ENCODE measurements at places on chromosomes 12 and 14.

DNA sequence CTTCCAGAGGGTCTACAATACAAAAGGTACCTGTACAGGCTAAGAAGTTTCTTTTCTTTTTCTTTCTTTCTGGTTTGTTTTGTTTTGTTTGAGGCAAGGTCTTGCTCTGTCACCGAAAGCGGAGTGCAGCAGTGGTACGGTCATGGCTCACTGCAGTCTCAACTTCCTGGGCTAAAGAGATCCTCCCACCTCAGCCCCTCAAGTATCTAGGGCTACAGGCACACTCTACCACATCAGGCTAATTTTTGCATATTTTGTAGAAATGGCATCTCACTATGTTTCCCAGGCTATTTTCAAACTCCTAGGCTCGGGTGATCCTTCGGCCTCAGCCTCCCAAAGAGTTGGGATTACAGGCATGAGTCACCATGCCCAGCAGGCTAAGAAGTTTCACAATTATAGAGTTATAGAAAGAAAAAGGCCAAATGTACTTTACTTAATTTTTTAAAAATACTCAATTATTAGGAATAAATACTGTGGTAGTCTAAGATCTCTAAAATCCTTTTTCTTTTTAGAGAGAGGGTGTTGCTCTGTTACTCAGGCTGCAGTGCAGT, 3.0 kb upstream of the PIGH start:
- DNase-seq: no peak

GRCh38 chr12:120131116-120131515, 14.6 kb upstream of the RAB35 start:
- no peak for DNase-seq

GRCh38 chr12:50188875-50189575, 21.9 kb upstream of the CERS5 start:
- DNase-seq: peak; percentile 59

GRCh38 chr12:66755727-66756395, 77.0 kb upstream of the GRIP1 start:
- no peak for DNase-seq

DNA sequence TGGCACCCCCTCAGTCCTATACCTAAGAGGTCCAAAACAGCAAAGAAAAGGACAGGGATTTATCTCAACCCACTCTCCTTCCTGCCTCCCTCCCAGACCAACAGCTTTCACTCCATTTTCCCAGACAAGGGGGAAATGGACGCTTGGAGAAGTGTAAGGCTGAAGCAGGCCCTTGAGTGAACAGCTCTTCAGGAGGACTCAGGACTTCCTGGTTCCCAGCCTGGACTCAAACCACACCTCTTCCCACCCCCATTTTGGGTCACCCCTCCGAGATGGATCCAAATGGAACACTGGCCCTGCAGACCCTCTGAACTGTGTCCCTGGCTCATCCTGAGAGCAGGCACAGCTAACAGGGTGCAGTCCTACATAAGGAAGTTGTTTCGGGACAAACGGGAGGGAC, 2.7 kb downstream of the KMT2D start:
- DNase-seq: no peak

DNA sequence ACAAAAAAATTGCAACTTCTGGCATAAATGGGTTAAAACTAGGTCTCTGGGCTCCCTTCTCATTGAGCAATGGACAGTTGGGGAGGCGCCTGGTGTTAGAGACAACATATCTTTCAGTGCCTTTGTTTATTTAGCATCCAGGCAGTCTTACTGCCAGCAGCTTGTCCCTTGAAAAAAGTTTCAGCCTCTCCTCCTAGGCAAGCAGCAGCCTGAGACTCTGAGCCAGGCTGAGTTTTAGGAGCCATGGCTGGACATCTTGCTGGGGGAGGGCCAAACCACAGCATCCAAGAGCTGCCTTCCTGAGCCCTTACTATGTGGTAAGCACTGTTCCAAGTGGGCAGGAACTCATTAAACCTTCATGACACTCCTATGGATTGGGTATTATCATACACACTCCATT, 10.1 kb upstream of the JDP2 start:
- no peak for DNase-seq

DNA sequence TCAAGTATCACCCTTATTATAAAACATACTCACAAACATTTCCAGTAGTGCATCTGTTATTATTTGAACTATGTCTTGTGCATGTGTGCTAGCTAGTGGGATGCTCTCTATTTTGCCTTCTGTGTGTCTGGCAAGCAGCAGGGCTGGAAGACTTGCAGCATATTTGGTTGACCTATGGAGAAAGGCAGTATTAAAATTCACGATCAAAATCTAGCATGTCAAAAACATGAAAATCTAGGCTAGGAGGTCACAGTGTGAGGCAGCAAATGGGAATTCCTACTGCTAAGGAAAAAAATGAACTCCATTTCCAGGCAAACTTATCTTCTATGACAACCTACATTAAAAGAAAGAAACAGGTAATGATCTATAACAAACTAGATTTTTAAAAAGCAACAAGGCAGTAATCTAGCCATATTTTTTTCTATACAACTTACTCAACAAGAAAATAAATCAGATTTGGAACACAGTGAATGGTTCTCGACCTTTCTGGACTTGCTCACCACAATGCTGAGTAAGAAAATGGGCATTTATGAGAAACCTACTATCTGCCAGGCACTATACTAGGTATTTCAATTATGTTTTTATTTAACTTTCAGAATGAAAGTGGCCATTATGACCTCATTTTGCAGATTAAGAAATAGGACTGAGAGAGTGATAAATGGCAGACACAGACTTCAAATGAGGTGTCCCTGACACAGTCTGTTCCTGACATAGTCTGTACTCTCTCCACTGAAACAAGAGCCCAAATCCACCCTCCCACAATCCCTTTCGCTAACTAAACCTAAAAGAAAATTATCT, 96.8 kb downstream of the TXNDC16 start:
- DNase-seq: peak; percentile 5

GRCh38 chr12:27705263-27705662, 5.4 kb upstream of the MRPS35 start:
- no peak for DNase-seq

GRCh38 chr14:52730709-52731111, 744 bp downstream of the STYX start:
- DNase-seq: no peak

- DNase-seq: no peak
These were observed 47.2 kb downstream of the WSCD2 start for GRCh38 chr12:108176292-108176691.

DNA sequence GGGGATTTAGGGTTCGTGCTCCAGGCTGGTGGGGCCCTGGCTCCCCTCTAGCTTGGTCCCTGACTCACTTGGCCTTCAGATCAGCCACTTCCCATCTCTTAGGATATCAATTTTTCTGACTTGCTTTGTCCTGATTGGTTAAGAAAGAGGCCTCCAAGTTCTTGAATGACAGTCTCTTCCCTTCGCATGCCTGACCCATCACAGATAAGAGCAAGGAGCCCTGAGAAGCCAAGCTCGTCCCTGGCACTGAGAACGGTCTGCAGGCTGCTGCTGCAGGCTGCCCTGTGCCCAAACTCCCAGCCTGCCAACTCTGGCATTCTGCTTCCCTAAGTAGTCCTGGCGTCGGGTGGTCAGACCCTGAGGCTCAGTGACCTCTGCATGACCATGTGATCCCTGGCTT, 794 bp upstream of the LRTM2 start:
- DNase-seq: no peak

DNA sequence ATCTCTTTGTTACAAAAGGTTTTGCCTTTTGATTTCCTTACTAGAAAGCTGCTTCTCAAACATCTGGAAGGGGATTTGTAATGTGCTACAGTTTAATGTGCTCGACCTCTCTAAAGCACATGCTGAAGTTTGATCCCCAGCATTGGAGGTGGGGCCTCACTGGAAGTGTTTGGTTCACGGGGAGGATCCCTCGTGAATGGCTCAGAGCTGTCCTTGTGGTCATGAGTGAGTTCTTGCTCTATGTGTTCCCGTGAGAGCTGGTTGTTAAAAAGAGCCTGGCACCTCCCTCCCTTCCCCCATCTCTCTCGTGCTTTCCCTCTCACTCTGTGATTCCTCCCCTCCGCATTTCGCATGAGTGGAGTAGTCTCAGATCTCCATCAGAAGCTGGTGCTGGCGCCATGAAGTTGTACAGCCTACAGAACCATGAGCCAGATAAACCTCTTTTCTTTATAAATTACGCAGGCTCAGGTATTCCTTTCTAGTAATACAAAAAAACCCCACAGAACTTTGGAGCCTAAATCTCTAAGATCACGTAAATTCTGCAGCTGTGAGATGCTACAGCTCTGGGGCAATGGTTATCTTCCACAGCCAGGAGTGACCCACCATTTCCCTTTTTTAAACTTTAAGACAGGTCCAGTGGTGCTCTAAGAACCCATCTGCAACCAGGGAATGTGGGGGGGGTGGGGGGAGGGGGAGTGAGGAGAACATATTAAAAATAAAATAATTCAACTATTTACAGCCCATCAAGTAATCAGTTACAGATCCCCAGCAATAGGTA, 214.4 kb downstream of the FOXN3 start:
- DNase-seq: no peak

GRCh38 chr12:18975933-18976332, 153.6 kb upstream of the PLEKHA5 start:
- no peak for DNase-seq

DNA sequence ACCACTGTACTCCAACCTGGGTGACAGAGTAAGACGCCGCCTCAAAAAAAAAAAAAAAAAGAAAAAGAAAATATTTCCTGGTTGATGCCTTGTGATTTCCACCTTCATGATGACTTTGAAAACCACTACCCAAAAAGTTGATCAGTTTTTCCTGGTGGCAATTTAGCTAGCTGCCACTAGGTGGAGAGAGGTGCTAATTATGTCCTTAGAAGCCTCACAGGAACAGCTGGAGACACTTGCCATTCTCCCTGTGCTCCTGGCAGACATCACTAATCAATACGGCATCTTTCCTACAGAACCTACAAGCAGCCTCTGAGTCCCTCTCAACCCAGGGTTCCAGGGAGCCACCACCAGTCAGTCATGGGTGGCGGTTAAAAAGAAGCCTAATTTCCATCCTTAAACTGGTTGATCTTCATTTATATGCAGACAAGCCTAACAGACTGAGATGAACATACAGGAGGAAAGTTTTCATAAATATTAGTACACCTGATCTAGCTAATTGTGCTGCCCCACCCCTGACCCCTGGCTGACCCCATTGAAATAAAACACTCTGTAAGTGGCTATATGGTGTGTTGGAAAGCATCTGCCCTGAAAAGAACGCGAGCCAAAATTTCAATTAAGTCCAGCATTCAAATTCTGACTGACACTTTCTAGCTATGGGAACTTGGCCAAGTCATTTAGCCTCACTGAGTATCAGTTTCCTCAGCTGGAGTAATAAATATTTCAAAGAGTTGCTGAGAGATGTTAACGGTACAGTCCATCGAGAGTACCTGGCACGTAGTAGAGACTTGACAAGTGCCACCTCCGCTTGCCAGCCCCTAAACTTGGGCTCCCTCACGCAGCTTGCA, 6.2 kb upstream of the OAS1 start:
- DNase-seq: peak; percentile 59

DNA sequence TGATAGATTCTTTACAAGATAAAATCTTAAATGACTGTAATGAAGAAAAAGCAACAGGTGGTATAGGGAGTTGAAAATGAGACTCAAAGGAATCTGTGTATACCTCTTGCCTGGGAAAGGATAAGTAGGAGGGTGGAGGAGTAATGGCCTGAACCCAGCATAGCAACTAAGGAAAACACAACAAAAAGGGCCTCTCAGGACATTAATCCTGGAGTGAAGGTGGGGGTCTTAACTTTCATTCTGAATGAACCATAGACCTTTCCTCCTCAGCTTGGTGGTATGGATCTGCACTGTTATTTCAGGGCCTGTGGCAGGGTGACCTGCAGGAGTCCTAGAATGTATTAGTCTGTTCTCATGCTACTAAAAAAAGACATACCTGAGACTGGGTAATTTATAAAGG, 185.6 kb downstream of the AKAP6 start:
- DNase-seq: no peak

GRCh38 chr12:2583642-2584401, 210.9 kb upstream of the FKBP4 start:
- DNase-seq: no peak

DNA sequence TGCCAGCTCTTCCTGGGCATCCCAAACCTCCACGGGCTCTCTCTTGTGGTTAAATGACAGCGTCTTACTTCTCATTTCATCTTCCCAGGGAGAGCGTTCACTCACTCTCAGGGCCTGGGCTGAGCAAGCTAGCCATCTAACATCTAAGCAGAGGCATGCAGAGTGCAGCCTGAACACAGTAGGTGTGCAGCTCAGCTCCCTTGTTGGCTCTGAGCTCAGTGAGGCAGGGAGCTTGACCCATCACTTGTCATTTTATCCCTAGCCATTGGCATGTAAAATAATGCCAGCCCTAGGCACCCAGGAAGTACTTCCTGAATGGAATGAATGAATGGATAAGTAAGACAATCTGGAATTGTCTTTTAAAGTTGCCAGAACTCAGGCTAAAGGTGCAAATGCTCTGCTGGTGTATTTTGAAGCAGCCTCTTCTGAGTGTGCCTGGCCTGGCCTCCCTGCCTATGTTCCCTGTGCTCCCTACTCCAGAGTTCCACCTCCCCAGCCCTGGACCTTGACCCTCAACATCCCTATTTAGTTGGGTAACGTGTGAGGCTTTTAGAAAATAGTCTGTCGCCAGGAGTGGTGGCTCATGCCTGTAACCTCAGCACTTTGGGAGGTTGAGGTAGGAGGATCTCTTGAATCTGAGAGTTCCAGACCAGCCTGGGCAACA, 9.5 kb upstream of the MEG3 start:
- DNase-seq: no peak

- no peak for DNase-seq
These were observed 1.7 kb downstream of the USP5 start for GRCh38 chr12:6853626-6854025.

DNA sequence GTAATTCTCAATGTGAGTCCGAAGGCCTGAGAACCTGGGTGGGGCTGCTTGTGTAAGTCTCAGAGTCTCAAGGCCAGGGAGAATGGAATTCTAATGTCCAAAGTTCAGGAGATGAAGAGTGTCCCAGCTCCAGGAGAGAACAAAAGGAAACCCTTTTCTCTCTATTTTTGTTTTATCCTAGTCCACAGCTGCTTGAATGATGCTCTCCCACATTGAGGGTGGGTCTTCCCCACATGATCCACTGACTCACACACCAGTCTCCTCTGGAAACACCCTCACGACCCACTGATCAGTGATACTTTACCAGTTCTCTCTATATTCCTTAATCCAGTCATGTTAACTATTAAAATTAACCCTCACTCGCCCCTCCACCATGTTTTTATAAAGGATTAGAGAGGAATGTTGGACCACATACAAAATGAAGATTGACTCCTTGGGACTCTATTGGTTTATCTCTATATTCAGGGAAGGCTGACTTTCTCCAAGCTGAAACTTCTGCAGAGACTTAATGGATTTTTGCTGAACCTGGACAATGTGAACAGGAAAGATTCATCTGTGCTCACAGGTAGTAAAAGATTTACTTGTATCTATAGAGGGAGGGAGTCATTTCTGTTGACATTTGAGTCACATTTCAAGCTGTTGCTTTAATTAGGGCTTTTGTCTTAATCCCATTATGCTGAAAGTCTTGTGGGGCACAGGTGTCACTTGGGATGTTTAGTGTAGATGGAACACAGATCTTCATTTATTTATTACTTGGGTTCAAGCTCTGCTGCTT, 1061.0 kb upstream of the TMEM132C start:
- no peak for DNase-seq

- DNase-seq: no peak
These were observed 87.5 kb downstream of the EPS8 start for GRCh38 chr12:15701631-15702156.
